ENCODE measurements at places on chromosomes 4 and X.

DNA sequence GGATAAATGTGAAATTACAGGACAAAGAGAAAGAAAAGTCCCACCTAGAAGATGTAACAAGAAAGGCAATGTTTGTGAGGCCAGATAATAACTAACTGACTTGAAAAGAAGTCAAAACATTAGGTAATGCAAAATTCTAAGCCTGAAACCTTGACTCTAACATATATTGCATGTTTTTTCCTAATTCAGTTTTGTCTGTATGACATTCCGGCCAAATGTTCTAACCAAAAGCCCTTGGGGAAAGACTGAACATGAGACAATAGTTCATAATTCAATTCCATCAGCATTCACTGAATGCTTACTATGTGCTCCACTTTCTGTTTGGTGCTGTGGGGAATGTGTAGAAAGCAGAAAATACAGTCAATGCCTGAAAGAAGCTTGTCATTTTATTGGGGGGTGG is 84.8 kb upstream of the PLAC1 start:
- no peak for DNase-seq

- no peak for DNase-seq
These were observed 110.4 kb downstream of the UBE2K start for GRCh38 chr4:39808231-39808749.

- DNase-seq, result no peak
These were observed 764.1 kb upstream of the TENM3 start for GRCh38 chr4:181479141-181479540.

DNA sequence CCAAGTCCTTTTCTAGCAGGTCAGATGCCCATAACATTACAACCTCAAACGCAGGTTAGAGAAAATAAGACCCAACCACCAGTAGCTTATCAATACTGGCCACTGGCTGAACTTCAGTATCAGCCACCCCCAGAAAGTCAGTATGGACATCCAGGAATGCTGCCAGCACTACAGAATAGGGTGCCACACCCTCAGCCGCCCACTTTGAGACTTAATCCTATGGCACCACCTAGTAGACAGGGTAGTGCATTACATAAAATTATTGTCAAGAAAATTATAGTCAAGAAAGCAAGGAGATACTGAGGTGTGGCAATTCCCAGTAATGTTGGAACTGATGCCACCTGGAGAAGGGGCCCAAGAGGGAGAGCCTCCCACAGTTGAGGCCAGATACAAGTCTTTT is 19.9 kb upstream of the TRIM61 start:
- DNase-seq, result no peak

DNA sequence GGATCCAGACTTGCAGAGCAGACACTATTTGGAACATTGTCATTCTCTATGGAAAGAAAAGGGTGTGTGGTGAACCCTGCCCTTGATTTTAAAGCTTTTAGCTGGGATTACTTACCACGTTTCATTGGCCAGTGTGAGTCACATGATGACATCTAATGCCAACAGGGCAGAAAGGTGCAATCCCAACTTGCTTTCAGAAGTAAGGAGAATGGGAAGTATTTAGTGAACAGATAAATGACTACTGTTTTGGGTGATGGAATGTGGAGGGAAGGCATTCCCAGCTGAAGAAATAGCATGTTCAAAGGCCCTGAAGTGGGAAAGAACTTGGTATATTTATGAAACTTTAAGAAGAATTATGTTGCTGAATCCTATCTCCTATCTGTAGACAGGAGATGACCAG is 44.5 kb downstream of the SYTL5 start:
- DNase-seq, result no peak

GRCh38 chr4:146371812-146372211 is 149.9 kb downstream of the SLC10A7 start:
- DNase-seq, result no peak

- DNase-seq, result no peak
These were observed 266.5 kb upstream of the KCNIP4 start for GRCh38 chr4:22215084-22215483.

DNA sequence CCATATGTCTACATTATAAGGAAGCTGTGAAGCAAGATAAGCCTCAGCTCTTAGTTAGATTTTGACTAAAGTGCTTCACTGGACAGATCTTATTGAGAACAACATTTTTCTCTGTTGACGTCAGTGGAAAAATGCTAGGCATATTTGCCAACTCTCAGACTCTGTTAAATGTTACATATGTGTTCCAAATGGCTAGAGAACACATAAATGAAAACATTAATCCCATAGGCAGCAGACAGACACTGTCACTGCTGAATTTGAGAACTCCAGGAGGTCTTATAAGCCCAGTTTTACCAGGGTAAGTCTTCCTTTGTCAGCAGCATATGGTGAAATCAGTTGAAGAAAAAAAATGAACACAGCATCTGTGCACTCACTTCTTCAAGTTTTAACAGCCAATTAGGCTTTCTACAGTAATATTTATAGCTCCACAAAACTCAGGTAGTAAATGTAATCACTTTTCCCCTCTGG is 186.9 kb downstream of the CAMK2D start:
- no peak for DNase-seq

DNA sequence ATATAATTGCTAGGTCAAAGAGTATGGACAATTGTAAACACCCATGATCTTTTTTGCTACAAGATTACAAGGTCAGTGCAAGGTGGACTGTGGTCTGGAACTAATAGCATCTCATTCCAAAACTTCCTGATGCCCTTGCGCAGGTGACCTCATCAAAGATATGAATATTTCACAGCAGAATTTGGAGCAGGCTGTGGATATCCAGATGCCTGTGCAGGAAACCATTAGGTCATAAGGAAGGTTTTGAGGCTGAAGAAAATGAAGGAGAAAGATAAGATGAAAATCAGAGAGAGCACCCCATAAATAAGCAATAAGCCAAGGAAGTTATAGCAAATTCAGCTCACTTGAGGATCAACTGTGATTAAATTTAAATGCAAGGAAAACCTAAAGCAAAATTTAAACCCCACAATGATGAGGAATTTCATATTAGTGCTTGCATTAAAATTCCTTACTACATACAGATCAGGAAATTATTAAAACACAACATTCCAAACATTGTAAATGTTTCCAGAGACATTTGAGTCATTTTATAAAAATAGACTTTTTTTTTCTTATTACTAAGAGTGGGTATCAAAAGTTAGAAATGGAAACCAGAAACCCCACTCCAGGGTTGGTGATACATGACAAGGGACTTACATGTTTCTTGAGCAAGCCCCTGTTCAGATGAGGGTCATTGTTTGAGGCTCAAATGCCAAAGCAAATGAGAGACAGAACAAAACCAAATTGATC is 100.7 kb upstream of the FAM9C start:
- no peak for DNase-seq

DNA sequence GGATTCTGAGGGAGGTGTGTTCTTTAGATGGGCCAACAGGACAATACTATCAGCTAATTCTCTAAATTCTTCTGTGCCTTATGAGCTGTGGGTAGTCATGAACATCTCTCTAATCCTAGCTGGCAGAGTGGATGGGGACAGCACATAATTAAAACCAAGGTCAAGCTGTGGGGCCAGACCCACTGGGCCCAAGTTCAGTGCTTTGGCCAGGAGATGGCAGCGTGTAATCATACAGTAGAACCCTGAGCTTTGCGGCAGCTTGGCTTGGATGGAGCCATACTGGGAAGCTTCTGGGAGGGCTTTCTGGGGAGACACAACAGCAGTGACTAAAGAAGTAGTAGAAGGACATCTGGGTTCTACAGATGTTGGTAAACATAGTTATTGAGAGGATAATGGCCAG is 140.3 kb upstream of the CXCL13 start:
- no peak for DNase-seq

DNA sequence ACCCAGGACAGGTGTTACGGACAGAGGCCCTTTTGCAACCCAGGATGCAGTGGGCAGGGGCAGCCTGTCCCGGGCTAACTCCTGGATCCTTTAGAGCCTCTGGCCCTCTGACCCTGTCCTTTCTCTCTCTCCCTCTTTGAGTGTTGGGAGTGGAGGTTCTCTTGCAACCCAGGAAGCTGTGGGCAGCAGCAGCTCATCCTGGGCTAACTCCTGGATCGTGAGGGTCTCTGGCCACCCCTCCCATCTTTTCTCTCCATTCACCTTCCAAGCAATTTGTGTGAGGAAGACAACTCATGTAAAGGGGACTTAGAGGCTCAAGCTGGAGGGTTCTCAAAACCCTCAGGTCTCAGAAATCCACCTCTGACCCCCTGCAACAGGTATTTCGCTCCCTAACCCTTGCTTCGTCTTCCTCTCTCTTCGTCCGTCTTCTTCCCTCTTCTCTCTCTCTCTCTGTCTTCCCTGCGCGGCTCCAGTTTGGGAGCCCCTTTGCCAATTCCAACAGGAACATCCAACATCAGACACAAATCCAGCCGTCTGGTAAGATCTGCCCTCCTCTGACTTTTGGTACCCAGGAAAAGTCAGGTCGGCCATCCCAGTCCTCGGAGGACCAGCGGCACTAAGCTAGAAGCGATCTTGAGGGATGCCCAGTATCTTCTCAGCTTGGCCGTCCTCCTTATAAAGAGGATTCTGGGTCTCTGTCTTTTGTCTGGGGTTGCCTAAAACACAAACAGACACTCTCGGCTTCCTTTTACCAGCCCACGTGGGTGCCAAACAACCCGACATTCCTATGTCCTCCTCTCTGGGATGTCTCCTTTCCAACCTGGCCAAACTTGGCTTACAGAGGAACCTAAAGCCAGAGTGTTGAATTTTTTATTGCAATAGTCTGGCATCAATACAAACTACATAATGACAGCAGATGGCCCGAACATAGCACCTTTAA is 7.9 kb downstream of the ASMTL start:
- no peak for DNase-seq

GRCh38 chr4:2925931-2926860 is 37.0 kb downstream of the NOP14 start:
- no peak for DNase-seq

- no peak for DNase-seq
These were observed 377.2 kb upstream of the FTHL17 start for GRCh38 chrX:31449081-31449480.

GRCh38 chrX:82816001-82816400 is 692.1 kb upstream of the POU3F4 start:
- no peak for DNase-seq

GRCh38 chrX:45823536-45823935 is 622.9 kb upstream of the DIPK2B start:
- DNase-seq, result no peak

DNA sequence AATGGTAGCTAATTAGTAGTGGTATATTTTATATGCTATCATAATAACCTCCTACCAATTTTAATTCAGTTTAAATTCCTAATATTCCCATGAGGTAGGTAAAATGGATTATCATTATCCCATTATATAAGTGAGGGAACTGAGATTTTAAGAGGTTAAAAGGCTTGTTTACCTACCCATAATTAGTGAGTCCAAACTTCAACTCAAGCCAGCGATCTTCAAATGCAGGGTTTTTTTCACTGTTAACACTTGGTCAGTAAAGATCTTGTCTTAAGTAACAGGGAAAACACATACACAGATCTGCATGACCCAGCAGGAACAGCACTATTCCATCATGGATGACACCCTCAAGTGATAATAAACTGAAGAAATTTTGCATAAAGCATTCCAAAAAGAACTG is 31.3 kb downstream of the FABP2 start:
- no peak for DNase-seq

- DNase-seq, result no peak
These were observed 102.8 kb downstream of the GLUD2 start for GRCh38 chrX:121150217-121150616.

DNA sequence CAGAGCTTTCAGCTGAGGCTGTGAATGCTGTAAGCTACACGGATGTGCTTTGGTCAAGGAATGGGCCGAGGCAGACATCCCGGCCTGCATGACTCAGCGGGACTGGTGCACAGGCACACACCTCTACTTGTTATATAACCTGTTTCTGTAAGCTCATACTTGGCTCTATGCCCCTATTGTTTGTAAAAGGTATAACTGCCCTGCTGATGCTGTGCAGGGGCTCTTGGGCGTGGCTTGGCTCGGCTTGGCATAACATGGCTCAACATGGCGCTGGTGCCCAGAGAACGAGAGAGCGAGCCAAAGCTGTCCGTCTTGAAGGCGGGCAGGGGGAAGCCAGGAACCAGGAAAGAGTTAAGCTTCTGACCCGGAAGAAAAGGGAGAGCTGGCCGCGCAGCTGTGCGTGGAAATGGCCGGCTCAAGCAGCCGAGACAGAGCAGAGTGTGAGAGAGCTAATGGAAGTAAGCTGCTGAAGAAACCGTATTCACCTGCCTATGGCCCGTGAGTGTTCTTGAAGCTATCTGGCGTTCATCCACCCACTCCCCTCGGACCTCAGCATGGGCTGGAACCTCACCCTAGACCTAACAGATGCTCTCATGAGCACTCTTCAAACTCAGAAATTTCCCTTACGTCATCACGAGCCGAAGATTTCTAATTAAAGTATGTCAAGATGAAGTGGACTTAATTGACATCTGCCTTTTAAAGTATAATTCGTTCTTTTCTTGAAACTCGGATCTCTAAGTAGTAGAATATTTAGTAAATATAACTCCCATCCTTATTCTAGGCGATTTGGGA is 286.3 kb upstream of the AGA start:
- no peak for DNase-seq

DNA sequence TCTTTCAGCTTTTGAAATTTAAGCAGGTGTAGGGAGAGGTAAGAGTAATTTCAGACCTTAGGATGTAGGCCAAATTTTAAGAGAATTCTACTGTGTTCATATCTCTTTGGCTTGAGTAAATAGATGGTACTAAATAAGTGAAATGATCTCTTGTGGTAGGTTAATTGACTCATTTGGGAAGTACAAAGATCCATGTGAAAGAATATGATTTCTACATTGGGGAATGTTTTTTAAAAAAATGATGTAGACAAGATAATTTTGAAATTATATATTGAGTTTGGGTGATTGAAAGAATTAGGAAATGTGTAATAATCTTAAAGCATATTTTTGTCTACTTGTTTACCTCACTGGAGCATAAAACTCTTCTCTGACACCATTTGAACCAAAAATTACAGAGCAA is 35.6 kb downstream of the RAPGEF2 start:
- no peak for DNase-seq

GRCh38 chr4:4866866-4867374 is 7.5 kb downstream of the MSX1 start:
- DNase-seq, result no peak

DNA sequence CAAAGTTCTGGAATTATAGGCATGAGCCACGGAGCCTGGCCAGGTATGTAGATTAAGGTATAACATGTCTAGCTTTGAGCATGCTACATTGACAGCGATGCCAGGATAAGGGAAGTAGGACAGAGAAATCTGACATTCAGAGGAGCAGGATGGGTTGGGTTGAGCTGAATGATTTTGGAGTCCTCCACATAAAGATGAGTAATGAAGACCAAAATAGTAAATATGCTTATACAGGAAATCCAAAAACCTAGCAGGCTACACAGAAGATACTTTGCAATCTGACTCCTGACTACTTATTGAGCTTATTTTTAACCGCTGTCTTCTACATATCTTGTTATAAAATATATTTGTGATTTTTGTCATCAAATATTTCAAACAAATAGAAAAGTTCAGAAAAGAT is 69.7 kb downstream of the PDGFC start:
- no peak for DNase-seq

GRCh38 chrX:131257367-131257766 is 31.7 kb downstream of the IGSF1 start:
- DNase-seq, result no peak

GRCh38 chr4:68074397-68074796 is 55.3 kb downstream of the TMPRSS11F start:
- no peak for DNase-seq

GRCh38 chr4:153488006-153488891 is 22.1 kb downstream of the TMEM131L start:
- DNase-seq, result peak; percentile 72

- DNase-seq, result peak; percentile 26
These were observed 863 bp upstream of the FAM193A start for GRCh38 chr4:2535376-2536192.

GRCh38 chr4:119521268-119521667 is 107.3 kb downstream of the PDE5A start:
- no peak for DNase-seq

GRCh38 chr4:77652237-77652897 is 46.7 kb downstream of the CXCL13 start:
- DNase-seq, result no peak

All from stimulated activated CD8-positive, alpha-beta memory T cell treated with anti-CD3 and anti-CD28 coated beads, Interleukin-12 subunit alpha, Interleukin-12 subunit beta, amount 100 ng/mL, for 4 hours (primary cell).